ENCODE measurements at places on chromosomes 1 and 21. TPM values are rescaled to one million over a fixed set of nuclear protein-coding genes. Genes with fewer than 3 reads are reported as not detected.
A peak's percentile ranks its signal among the peaks of the same experiment; 100 is the strongest.

The LRRC8B gene
- polyA plus RNA-seq = 7.9 TPM

The COQ8A gene
- polyA plus RNA-seq = 33.1 TPM

The SLC30A10 gene
- polyA plus RNA-seq = not detected

The GPR25 gene
- 0.13 TPM for polyA plus RNA-seq

The GBP2 gene
- 83.9 TPM for polyA plus RNA-seq

The AKIRIN1 gene
- polyA plus RNA-seq = 24.5 TPM

The LPAR3 gene
- polyA plus RNA-seq = not detected

The AGMAT gene
- not detected for polyA plus RNA-seq

The NT5C1A gene
- not detected for polyA plus RNA-seq

The TARDBP gene
- polyA plus RNA-seq = 29.4 TPM

The ACTA1 gene
- polyA plus RNA-seq = not detected

DNA sequence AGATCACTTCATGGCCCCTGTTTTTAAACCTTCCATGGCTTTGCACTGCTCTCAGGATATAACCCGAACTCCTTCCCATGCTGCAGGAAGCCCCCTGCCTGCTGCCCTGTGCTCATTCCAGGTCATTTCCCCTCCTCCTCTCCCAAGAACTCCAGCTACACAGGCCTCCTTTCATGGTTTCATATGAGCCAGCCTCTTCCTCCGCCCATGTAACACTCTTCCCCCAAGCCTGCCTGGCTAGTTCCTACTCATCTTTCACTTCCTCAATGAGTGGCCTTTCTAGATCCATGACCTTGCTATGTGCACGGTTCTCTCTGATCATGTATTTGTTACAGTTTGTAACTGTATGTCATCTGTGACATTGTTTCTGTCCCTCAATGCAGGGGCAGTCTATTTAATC, 3.1 kb upstream of the NCF2 start:
- peak; percentile 84 for DNase-seq

- no peak for DNase-seq
These were observed 205.6 kb downstream of the HIVEP3 start for GRCh38 chr1:41713141-41713540.

GRCh38 chr1:8625981-8626898, 191.2 kb downstream of the RERE start:
- no peak for DNase-seq

DNA sequence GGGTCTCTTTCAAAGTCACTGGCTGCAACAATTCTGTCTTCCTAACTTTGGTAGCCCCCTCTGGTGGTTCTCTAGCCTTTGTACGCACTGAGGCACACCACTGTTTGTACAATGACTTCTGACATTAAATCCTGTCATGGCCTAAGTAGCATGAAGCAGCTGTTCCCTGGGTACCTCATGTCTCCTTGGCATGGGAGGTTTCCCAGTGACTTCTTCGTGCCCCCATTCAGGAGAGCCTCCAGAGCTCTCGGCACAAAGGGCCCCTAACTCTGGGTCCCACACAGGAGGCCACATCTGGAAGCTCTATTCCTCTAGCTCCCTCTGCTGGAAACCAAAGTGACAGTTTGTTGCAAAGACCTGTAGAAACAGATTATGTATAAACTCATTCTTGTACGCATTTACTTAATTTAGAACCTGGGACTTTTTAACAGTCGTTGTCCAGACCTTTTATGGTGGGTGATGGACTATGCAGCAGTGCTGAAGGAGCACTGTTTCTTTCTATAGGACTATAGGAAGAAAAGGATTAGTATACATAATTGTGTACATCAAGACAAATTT, 13.4 kb downstream of the SWT1 start:
- DNase-seq = peak; percentile 48

DNA sequence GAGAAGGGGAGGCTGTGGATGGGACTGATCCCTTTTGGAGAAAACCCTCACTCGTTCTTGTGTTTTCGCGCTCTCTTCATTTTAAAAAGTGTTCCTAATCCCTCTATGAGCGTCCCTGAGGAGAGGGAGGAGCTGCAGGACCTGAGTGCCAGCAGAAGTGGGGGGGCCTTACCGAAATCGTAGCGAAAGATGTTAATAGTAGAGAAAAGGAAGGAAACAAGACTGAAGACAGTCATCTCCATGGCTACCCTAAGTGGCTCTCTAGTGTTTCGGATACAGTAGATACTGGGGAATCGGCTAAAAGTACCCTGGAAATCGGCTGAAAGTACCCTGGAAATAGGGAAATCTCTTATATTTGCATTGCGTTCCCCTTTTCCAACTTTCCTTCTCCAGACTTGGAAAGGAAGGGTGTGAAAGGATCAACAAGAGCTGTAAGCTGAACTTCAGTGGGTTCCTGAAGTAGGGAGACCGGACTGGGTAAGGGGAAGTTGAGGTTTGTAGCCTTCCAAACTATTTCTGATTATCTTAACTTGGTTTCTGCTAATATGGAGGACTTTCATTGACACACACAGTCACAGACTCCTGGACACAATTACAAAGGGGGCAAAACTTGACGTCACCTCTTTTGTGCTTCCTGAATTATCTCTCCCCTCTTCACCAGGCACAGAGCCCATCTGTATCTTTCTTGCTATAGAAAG, 486 bp upstream of the DSTYK start:
- DNase-seq = peak; percentile 33

DNA sequence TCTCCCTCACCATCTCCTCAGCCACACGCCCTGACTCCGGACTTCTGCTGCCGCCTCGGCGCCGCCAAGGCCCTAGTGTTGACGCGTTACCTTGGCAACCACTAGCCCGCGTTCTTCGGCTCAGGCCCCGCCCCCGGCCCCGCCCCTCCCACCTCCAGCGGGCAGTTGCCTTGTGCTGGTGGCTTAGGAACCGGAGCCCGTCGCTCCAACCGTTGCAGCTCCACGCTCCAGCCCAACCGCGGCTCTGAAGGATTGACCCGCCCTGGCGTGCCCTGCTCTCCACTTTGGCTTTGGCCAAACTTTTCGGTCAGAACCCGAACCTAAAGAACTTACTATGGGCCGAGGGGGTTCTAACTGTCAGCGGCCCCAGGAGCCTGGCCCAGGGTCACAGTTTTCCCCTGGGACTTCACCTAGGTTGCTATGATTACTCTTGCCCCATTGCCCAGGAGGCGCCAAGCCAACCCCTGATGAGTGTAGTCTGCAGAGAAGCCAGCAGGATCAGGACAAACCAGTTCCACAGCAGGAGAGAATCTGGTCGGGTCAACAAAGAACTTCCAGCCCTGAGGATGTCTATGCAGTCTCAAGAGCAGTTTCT, at the start of gene CFAP45:
CFAP45 (minus strand) TSS at position 80 of the 595 bp plus-strand sequence; CDS start at position 13, 67 bp downstream.
- peak; percentile 91 for DNase-seq

GRCh38 chr21:27291006-27291405, 324.1 kb upstream of the ADAMTS5 start:
- DNase-seq = no peak

DNA sequence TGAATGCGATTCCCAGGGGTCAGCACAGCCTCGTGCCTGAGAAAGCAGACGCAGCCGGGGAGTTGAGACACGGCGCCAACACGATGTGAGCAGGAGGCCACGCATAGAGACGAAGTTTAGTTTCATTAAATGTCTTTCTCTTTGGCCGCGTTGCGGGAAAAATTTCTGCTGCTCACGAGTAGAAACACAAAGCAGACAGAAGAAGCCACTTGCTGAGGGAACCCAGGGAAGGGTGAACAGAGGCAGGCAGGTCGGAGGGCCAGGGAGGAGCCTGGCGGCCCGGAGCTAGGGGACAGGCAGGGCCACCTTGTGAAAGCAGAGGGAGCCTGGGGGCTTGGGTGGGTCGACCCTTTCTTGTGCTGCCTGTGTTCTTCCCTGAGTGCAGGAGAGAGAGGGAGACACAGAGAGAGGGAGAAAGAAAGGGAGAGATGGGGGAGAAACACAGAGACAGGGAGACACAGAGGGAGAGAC, 33.2 kb downstream of the POFUT2 start:
- DNase-seq = no peak

DNA sequence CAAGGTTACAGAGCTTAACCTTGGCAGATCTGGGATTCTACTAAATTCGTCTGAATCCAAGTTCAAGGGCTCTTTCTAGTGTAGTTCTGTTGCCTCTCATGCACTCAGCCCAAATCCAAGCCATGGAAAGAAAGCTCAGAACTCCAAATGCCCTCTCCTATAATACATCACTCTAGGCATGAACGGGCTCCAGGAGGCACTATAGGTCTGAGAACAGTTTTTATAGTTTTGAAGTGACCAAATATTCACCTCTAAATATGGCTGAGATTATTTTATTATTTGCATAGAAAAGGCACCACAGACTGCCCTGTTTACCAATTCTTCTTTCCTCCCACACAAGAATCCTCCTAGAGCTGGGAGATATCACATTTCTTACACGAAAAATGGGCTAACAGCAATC, 327.9 kb upstream of the BEND5 start:
- DNase-seq = no peak

- DNase-seq = no peak
These were observed 4.1 kb upstream of the KCNAB2 start for GRCh38 chr1:6041432-6042062.

DNA sequence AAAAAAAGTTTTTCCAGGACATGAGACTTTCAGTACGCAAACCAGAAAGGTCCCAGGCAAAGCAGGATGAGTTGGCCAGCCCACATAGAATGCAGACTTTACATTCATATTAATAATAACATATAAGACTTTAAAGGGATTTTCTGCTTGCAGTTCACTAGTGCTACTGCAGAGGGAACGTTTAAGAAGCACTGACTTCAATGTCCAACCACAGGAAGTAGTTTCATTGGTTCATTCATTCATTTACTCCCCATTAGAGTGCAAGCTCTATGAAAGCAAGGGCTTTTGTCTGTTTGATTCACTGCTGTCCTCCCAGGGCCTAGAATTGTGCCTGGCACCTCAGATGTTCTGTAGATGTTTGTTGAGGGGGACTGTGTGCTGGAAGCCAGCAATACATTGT, 11.8 kb upstream of the SERINC2 start:
- no peak for DNase-seq

GRCh38 chr1:199352351-199352750, 675.2 kb upstream of the NR5A2 start:
- DNase-seq = no peak

- peak; percentile 2 for DNase-seq
These were observed 323.7 kb downstream of the PLPP3 start for GRCh38 chr1:56255516-56256152.

- DNase-seq = no peak
These were observed 3.8 kb upstream of the NCMAP start for GRCh38 chr1:24551960-24552571.

- DNase-seq = no peak
These were observed 9.1 kb downstream of the TMEM9 start for GRCh38 chr1:201145132-201145531.

- no peak for DNase-seq
These were observed 590.8 kb upstream of the PRMT6 start for GRCh38 chr1:106465666-106466065.

DNA sequence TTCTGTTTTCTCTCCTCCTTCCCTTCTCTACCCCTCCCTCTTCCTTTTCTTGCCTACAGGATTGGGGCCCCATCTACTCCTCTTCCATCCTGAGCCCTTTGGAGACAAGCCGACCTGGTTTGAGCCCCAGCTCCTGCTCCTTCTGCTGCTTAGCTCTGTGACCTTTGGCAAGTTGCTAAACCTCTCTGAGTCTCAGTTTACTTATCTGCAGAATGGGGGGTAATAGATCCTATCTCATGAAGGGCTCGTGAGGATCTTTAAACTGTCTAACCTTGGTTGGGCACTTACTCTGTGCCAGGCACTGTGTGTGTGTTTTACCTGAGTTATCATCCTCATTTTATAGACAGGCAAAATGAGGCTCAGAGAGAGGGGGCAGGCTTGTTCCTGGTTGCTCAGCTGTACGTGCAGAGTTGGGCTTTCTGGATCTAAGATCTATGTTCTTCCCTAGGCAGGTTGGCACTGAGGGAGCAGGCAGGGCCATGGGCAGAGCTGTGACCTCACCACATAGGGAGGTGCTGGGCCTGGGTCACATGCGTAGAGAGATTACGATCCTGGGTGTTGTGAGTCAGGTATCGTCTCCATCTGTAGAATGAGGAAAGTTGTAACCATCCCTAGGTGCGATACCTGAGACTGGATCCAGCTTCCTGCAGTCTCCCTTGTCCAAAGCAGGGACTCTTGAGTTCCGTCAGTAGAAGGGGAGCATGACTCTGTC, 58.5 kb downstream of the FOXO6 start:
- DNase-seq = no peak

- no peak for DNase-seq
These were observed 89.6 kb upstream of the PTGFR start for GRCh38 chr1:78401148-78401547.

DNA sequence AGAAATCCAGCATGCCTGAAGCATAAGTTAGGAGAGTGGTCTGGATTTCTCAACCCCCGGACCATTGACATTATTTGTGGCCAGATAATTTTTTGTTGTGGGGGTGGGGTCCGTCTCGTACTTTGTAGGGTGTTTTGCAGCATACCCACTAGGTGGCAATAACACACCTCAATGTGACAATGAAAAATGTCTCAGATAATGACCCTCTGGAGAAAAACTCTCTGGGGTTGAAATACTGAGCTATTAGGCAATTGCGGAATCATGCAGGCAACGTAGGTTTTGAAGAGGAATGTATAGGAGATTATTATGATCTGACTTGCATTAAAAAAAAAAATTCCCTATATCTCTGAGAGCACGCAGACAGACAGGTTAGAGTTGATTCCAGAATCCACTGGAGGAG, 25.3 kb upstream of the RRP15 start:
- DNase-seq = no peak

DNA sequence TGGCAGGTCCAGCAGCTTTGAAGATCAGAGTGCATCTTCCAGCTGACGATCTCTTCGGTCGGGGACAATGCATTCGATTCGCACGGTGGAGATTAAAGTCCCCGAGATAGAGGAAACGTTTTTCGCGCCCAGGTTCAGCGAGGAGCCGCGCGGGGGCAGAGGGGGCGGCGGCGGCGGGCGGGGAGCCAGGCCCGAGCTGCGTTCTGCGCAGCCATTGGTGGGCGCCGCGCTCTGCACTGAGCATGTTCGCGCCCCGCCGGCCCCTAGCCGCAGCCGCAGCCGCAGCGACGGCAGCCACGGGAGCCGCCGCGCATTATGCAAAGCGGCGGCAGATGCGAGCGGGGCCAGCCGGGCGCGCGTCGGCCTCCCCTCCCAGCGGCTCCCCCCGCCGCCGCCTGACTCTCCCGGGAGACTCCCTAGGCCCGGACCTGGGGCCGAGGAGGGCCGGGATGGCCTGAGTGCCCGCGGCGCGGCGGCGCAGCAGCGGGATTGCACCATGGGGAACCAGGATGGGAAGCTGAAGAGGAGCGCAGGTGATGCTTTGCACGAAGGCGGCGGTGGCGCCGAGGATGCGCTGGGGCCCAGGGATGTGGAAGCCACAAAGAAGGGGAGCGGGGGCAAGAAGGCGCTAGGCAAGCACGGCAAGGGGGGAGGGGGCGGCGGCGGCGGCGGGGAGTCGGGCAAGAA, at the start of gene FMN2:
FMN2 (plus strand) TSS at position 270 of the 687 bp plus-strand sequence; CDS start at position 497, 227 bp downstream.
- DNase-seq = no peak

DNA sequence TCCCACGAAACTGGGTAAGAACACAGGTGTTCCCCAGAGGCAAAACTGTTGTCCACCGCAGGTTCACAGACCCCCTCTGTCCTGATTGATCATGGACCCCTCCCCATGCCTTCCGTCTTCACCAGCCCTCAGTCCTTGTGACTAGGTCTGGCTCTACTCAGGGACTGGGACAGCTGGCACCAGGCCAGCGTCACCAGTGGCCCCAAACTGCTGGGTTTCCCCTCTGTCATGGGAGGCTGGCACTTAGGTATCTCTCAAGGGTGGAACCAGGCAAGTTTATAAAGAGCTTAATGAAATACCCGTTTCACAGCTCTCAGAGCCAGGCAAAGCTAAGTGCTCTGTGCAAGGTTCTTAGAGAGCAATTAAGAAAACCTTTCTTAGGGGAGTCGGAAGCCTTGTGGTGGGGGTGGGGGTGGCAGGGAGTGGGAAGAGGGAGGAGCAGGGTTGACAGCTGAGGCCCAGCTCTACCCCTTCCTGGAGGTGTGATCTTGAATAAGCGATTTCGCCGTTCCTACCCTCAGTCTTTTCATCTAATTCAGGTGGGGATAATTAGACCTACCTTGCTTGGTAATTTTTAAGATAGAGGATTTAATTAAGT, 35.0 kb upstream of the IFNLR1 start:
- no peak for DNase-seq

Data from CD14-positive monocyte (primary cell).